Fibroblast of the aortic adventitia (primary cell): ENCODE measurements at places on chromosomes 7 and 10.

DNA sequence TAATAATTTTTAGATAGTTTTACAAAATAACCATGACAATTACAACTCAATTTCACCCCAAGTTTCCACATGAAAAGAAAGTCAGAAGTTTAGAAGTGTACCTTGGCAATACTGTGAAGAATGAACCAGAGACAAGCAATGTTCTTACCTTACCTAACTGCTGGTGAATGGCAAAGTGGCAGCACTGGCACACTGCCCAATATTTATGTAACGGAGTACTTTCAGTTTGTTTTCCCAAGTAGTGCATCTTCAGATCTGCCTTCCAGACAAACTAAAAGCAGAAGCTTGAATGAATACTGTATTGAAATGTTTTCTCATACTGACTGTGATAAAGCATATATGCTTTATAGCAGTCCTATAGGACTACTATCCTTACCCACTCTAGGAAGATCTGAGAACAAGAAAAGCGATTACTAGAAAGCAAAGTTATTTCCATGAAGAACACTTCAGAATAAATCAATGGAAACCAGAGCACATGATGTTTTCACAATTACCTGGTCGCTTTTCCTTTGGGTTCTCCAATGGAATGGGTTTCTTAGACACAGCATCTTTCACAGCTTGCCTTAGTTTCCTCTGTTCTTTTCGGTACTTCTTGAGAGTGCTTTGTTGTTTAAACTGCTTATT, 1.5 kb downstream of the NOC3L start:
- DNase-seq = peak; percentile 42

GRCh38 chr7:80603940-80604339, 34.5 kb upstream of the CD36 start:
- no peak for DNase-seq

- DNase-seq = no peak
Observed at GRCh38 chr10:32955790-32956189, 2.2 kb downstream of the ITGB1 start.

GRCh38 chr7:156251861-156252260, 388.7 kb upstream of the RNF32 start:
- no peak for DNase-seq

DNA sequence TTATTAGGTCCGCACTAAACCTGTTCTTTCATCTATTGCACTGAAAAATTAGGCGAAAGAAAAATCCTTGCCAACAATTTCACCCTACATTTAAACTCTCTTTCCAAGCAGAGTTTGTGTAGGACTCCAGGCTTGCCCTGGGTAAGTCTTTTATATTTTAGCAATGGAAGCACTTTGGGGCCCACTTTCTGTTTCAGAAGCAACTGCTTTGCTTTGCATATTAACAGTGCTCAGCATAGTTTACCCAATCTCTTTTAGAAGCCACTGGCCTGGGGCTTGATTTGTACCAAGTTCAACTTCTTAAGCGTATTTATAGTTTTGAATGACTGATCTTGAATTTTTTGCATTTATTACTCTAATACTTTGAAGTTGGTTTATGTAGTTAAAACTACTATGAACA, 78.8 kb upstream of the MDFIC start:
- DNase-seq = no peak
